Ovary (tissue), 10 donors: ENCODE measurements at places on chromosomes 11 and 22. TPM values are rescaled to one million over a fixed set of nuclear protein-coding genes. Genes with fewer than 3 reads are reported as not detected.
A peak's percentile ranks its signal among the peaks of the same experiment; 100 is the strongest.

TLCD5 gene
- polyA plus RNA-seq = 5.0 TPM

DGCR6 gene
- polyA plus RNA-seq = 0.28 TPM

TSKU gene
- 19.3 TPM for polyA plus RNA-seq

DPP3 gene
- 8.2 TPM for polyA plus RNA-seq

KCNA4 gene
- polyA plus RNA-seq = 0.60 TPM

GRCh38 chr11:73047773-73048371, 94.2 kb downstream of the FCHSD2 start:
- no peak for DNase-seq

GRCh38 chr11:125588505-125588904, 4.1 kb upstream of the STT3A start:
- DNase-seq = no peak

GRCh38 chr11:22668005-22668796, 1.8 kb downstream of the GAS2 start:
- no peak for DNase-seq

DNA sequence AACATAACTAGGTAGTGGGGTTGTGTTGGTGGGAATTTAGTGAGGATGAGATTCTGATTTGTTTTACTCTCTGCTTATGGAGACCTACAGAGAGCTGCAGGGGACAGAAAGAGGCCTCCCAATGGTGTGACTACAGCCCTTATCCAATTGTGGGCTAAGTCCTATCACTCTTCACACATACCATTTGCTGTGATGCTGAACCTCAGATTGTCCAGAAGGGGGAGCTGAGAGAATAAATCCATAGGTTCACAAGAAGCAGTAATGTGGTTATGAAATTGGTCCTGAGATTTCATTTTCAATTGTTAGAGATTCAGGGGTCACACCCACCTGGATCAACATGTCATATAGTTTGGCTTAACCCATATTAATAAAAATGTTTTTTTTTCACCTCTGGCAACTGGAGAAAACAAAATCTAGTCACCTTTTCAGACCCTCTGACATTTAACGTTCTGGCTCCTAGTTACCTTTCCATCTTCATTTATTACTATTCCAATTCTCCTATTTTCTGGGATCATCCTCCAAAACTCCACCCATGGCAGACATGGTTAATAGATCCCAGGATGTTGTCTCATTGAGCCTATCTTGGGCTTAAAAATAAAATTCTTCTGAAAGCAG, 53.3 kb upstream of the PTPN5 start:
- DNase-seq = no peak

DNA sequence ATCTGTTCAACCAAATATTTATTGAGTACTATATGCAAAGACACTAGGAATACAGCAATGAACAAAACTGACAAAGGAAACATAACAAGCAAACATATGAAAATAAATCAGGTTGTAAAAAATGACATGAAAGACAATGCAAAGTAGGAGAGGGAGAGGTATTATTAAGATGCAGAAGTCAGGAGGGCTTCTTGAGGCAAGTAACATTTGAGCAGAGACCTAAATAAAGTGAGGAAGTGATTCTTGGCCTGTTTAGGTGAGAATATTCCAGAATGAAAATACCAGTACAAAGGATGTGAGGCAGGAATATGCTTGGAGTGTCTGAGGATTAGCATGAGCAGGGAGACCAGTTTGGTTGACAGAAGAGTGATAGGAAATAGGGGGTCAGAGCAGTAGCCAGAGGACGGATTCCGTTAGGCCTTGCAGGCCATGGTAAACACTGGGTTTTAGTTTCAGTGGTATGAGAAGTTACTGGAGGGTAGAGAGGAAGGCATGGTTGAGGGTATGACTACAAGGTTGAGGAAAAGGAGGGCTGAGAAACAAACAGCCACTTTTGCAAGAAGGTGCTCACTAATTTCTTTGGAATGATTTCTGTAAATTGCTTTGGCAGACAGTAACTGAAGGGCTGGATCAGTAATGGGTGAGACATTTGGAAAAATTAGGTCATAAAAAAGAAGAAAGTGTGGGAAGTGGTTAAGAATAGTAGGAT, 191.9 kb downstream of the SWAP70 start:
- DNase-seq = no peak

GRCh38 chr22:48853627-48854240, 973.9 kb downstream of the BRD1 start:
- no peak for DNase-seq

- no peak for DNase-seq
Observed at GRCh38 chr11:96307776-96308140, 35.2 kb downstream of the MAML2 start.

GRCh38 chr22:43670513-43670912, 141.6 kb downstream of the EFCAB6 start:
- no peak for DNase-seq

GRCh38 chr11:1152316-1153104, 5.2 kb upstream of the MUC5AC start:
- no peak for DNase-seq

DNA sequence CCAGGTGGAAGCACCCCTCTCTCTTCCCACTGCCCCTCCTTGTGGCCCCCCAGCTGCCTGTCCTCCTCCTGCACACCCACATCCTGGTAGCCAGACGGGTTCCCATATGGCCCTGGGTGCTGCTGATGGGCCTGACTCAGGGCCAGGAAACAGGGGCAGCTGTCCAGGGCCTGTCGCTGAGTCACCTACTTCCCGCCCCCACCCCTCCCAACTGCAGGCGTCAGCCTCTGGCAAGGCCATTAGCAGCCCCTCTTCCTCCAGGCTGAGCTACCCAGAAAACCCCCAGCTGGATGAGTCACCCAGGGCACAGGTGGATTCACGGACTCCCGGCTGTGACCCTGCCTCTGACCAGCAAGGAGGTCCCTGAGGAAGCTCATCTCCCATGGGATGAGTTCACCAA, 6.9 kb upstream of the GAL start:
- no peak for DNase-seq

DNA sequence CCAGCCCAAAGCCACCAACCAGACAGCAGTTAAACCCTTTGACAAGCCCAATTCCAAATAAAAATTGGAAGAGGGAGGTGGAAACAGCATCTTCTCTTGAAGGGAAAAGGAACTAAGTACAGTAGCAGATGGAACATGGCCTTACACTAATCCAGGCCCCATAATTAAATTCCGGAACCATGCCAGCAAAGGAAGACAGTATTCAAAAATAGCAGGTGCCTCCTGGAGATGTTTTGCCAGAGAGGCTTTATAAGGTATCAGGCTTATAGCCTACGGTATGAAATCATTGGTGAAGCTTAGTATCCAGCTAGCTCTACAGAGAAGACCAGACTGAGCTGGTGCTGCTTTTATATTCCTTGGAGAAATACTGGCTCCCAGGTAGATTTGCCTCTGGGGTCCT, 344.1 kb upstream of the API5 start:
- no peak for DNase-seq

DNA sequence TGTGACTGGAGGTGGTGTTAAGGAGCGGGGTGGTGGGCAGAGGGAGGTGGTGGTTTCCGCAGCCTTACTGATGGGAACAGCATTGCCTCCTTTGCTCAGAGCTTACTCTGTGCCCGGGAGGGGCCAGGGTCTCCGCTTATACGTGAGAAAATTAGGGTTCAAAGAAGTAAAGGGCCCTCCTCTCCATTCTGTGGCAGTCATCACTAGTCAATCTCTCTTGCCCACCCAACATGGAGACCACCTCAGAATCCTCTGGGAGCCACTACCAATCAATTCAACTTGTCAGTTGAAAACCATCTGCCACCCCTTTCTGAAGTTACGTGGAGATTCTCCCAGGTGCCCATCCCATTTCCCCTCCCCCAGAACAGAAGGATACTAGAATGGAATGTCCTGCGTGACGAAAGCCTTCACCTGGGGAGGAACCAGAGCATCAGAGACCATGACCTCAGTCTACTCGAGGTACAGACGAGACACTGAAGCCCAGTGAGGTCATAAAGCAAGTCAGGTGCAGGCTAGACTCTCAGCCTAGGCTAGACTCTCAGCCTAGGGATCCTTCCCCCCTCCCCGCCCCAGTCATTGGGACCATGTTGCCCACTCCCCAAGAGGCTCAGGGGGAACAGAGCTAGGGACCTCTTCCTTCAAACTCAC, 2.0 kb downstream of the SELENOM start:
- DNase-seq = no peak

GRCh38 chr22:23816156-23816976, 22.4 kb downstream of the DERL3 start:
- no peak for DNase-seq

- no peak for DNase-seq
Observed at GRCh38 chr11:61945191-61945590, 5.0 kb upstream of the BEST1 start.

DNA sequence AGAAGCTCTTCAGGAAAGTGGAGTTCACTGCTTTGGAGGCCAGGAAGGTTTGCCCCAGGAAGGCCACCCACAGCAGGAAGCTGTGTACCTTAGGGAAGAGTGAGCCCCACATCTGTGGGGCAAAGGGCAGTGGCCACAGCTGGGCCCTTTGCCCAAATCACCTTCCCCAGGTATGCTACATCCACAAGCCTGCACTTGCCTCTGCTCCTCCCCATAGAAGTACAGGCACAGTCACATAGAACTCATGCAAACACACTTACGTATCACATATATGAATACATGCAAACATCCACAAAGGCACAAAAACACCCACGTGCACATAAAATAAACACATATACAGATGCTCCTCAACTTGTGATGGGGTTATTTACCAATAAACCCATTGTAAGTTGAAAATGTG, 2.1 kb downstream of the TRIM29 start:
- no peak for DNase-seq

DNA sequence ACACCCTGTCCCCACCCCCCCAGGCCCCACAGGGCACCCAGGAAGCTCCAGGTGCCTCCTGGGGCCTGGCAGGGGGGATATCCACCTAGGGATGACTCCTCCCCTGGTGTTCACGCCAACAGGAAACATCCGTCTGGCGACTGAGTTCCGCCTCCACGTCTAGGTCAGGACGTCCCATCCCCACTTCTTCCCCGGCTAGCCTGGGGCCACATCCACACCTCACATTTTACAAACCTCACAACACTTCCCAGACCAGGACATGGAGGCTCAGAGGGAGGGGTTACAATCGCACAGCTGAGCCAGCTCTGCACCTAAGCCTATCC, 21.0 kb downstream of the MAFF start:
- DNase-seq = no peak

GRCh38 chr22:24027389-24027975, 16.4 kb downstream of the CABIN1 start:
- no peak for DNase-seq

DNA sequence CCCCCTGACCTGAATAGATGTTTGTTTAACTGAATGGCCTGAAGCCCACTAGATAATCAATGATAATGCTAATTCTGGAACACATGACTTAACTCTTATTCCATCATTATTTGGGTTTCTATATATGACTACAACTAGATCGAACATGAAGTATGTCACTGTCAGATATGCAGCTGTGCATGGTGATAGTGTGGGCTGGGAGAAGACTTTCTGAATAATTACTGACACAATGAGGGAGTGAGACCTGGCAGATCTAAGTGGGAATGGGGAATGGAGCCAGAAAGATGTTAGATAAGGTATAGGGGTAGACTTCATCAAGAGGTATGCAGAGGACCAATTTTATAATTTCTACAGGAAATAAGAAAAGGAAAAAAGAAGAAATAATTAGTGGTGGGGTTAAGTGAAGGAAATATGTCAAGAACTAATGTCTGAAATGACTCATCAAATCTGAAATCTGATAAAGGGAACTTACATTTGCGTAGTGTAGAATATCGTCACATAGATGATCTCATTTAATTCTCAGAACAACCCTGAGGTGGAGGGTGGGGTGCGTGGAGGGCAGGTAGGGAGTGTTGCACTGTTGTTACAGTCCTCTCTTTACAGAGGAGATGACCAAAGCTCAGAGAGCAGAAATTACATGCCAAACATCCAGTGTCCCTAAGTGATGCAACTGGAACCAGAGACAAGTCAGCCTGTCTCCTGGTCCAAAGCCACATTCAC, 68.2 kb upstream of the EED start:
- no peak for DNase-seq

DNA sequence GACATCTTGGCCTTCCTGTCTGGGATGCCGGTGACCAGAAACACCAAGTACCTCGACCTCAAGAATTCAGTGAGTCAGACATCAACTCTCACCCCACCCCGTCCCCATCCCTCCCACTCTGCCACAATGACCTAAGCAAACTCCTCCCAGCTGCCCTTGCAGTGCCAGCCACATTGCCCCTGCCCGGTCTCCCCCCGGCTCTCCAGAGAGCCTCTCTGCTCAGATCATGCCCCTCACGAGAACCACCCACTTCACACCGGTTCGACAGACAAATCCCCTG, 23.6 kb upstream of the MYRF start:
- DNase-seq = no peak

DNA sequence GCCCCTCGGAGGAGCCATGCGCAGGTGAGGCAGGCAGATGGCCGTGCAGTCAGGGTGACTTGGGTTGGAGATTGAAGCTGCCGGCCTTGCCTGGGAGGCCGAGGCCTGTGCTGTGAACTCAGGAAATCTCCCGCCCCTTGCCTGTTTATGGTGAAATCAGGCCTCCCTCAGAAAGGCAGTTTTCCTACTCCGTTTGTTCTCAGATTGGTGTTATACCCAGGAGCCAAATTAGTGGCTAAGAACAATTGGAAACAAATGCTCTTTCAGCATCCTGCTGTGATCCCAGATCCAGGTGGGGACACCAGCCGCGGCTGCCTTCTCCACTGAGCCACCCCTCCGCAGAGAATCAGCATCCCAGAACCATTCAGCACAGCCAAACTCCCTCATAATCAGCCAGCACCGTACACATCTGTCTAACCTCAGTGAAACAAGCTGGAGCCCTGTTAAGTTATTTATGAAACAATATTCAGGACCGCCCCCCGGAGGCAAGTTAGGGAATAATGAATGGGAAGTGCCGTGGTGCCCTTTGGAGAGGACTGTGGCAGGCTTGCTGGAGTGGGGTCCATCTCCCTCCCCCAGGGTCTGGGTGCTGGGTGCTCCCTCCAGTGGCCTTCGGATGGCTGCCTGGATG, 60.0 kb downstream of the PKNOX2 start:
- DNase-seq = peak; percentile 71

DNA sequence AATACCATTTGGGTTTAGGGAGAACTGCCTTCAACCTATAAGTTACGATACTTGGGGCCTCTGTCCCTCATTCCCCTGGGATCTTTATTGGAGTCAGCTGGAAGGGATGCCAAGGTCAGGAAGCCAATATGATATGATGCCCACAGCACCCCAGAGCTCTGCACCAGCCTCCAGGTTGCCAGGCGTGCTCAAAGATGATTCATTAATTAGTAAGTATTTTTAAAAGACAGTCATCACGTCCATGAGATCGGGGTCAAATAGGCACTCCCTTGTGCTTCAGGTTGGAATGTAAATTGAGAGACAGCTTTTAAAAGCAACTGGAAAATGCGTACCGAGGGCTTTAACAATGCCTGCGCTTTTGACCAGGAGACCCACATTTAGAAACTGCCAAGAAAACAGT, 57.0 kb upstream of the CD5 start:
- no peak for DNase-seq

DNA sequence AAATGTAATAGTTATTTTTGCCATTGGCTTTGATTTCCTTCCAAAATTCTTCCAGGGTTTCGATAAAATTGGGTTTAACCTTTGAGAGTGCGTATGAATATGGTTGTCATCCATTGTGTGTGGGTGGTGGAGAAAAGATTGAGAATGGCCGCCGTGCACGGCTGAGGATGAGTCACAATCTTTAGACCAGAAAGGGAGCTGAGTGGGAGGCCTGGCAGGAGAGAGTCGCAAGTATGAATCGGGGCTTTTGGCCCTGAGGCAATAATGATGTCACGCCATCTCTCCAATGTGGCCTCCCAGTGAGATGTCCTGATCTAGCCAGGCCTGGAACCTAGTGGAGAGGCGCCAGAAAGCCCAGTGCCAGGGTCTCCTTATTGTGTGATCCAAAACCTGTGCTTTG, 33.1 kb upstream of the SMPD1 start:
- DNase-seq = peak; percentile 53

- no peak for DNase-seq
Observed at GRCh38 chr11:12100841-12101242, 9.5 kb upstream of the MICAL2 start.
